Central memory CD8-positive, alpha-beta T cell (primary cell): ENCODE measurements at places on chromosomes 16 and 17.

DNA sequence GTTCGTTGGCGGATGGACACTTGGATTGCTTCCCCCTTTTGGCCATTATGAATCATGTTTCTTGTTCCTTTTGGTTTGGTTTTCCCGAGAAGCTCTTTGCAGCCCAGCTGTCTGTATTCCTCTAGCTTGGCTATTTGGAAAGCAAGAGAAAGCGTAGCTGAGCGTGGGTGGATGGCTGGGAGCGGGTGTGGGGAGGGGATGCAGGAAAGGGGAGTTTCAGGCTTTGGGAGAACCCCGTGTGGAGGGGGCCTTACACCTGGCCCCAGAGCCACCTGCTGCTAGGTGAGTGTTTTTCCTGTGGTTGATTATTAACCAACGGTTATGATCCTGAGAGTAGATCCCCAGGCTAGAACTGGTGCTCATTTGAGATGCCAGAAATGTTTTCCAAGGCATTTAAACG lies 103.7 kb downstream of the RAP1GAP2 start:
- DNase-seq: no peak

GRCh38 chr17:40974366-40974765 lies 7.6 kb upstream of the KRT39 start:
- DNase-seq: no peak

- no peak for DNase-seq
Observed at GRCh38 chr17:45320931-45321461, 4.2 kb upstream of the MAP3K14 start.

- DNase-seq: no peak
Observed at GRCh38 chr16:49545741-49546448, 172.3 kb downstream of the C16orf78 start.

- no peak for DNase-seq
Observed at GRCh38 chr17:48455791-48456190, 25.8 kb upstream of the SKAP1 start.

DNA sequence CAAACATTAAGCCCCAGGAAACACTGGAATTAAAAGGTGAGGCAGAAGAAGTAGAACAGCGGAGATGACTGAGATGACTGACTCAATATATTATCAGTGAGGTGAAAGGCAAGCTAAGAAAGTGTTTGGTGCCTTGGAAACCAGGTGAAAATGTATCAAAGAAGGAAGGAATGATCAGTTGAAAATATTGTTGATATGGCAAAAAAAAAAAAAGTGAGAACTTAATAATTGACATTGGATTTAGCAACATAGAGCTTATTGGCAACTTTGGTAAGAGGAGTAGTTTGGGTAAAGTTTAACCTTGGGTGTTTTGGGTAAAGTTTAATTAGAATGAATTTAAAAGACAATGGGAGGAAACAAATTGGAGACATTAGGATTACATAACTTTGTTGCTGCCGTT lies 127.7 kb upstream of the MYOCD start:
- DNase-seq: no peak

DNA sequence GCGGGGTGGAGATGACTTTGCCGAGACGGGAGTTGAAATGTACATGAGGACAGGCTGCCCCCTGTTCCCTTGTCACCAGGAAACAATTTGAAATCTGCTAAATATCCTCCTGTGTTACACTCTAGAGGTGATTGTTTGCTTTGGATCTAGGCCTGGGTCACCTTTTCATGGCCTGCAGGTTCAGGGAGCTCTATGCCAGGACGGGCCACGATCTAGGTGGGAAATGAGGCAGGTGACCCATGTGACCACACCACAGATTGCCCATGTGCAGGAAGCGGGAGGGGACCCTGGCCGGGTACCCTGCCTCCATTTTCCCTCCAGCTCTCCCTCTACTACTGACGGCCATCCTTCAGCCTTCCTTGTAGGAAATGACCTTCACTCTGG lies 43.4 kb downstream of the MEAK7 start:
- DNase-seq: no peak

- no peak for DNase-seq
Observed at GRCh38 chr17:45441526-45442310, 9.0 kb upstream of the ARHGAP27 start.

GRCh38 chr16:18933501-18933900 lies 7.3 kb upstream of the SMG1 start:
- DNase-seq: no peak

DNA sequence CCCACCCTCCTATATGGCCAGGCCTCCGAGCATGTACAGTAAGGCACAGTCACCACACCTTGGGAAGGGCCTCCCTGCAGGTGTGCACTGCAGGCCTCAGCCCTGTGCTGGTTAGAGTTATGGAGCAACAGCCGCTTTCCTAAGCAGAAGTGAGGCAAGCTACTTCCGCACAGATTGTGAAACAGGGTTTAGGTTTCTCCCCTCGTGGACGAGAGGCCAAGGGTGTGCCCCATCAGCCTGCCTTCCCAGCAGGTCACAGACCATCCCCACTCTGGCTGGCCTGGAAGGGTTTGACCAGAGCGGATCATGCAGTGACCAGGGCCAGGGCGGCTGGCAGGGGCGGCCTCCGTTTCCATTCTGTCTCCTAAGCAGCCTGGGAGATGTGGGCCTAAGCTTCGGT lies 4.7 kb downstream of the MSRB1 start:
- DNase-seq: no peak

- no peak for DNase-seq
Observed at GRCh38 chr16:3518986-3519348, 18.2 kb downstream of the CLUAP1 start.

DNA sequence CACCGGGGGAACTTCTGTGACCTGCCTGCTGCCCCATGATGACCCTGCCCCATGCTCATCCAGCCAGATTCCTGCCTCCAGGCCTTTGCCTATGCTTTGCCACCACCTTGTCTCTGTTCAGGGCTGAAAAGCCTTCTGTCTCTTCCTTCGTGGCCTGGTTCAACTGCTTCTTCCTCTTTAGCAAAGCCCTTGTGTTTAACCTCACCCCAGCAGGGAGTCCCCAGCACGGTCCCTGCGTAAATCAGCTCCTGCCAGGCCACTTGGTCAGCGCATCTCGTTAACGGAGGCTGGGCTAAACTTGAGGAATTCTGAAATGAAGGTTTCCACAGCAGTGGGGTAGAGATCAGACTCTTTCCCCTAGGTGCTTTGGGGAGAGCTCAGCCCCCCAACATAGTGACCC lies 16.1 kb upstream of the KCNJ12 start:
- no peak for DNase-seq

- DNase-seq: no peak
Observed at GRCh38 chr16:67594956-67595355, 32.6 kb downstream of the CTCF start.

- DNase-seq: no peak
Observed at GRCh38 chr17:4908301-4908700, 5.4 kb upstream of the CHRNE start.

DNA sequence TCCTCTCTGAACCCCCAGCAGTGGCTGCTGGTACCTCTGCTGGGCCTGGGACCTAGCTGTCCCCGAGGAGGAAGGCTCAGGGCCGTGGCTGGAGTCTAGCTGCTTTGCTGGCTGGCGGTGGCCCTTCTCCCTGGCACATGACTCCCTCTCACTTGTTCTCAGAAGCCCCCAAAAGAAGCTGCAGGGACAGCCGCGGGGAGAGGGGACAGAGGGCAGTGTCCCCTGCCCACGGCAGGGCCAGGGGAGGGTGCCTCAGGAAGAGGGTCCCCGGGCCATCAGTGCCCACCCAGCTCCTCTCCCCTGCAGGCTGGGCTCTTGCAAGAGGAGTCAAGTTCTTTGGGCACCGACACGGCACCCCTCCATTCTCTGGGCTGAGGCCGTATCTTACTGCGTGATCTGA lies 46.6 kb downstream of the VAC14 start:
- DNase-seq: no peak

- DNase-seq: no peak
Observed at GRCh38 chr16:71425746-71426068, 16.1 kb downstream of the TLE7 start.

- no peak for DNase-seq
Observed at GRCh38 chr17:36184023-36184765, 7.8 kb upstream of the TBC1D3B start.

DNA sequence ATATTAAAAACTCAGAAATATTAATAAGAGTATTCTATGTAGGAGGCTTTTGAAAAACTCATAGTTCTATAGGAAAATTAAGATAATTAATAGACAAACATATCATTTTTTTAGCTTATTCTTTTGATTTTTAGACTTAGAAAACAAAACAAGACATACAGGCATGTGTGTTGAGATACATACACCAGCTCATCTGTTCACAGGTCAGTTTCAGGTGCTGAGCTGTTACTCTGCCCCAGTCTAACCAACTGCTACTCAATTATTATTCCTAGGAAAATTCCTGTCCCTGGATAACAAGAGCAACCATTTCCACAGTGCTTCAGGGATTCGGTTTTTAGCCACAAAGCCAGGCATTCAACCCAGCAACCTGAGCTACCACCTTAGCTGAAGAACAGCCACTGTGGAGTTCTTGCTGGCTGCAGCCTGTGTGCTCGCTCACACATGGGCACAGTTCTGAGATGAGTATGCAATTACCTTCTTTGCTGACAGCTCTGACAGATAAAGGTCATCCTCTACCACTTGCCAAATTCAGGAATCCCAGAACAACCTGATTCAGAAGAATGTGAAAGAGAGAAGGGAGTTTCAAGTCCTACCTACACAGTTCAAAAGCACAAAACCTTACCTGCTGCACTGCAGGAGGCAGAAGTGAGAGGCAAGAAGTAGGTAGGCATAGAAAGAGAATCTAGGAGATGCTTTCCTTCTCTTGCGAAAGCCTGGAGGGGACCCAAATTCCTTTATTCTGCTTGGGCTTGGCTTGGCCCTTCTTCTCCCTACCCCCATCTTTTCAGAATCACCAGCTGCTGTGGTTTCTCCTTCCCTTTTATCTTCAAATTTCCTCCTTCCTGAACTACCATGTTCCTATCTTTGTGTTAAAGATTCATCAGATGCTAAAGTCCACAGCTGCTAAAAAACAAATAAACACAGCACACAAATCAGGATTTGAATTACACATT lies 62.7 kb downstream of the TEX2 start:
- no peak for DNase-seq

DNA sequence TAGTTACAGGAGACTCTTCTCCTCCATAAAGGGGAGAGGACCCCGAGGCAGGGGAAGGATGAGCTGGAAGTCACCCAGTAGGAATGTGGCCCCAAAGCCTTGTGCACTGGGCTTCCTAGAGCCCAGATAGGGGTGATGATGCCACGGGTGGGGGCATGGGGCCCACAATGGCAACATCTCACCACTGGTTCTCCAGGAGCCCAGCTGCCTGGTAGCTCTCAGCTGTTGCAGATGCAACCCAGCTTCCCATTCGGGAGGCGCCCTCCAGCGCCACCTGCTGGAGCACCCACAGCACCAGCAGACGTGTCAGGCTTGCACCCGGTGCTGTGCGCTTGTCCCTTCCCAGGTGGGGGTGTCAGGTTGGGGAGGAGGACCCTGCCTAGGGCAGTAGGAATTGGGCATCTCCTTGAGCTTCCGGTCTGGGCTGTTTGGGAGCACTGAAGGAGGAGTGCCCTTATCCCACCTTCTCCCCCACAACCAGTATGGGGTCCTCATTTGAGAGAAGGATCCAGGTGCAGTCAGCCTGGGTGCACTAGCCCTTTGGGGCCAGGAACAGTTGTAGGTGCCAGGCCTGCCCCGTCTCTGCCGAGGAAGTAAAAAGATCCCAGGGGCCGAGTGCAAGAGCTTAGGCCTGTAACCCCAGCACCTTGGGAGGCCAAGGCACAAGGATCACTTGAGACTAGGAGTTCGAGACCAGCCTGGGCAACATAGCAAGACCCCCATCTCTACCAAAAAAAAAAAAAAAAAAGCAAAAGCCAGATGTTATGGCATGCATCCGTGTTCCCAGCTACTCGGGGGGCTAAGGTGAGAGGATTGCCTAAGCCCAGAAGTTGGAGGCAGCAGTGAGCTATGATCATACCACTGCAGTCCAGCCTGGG lies 14.4 kb downstream of the CDIPT start:
- DNase-seq: peak; percentile 68

DNA sequence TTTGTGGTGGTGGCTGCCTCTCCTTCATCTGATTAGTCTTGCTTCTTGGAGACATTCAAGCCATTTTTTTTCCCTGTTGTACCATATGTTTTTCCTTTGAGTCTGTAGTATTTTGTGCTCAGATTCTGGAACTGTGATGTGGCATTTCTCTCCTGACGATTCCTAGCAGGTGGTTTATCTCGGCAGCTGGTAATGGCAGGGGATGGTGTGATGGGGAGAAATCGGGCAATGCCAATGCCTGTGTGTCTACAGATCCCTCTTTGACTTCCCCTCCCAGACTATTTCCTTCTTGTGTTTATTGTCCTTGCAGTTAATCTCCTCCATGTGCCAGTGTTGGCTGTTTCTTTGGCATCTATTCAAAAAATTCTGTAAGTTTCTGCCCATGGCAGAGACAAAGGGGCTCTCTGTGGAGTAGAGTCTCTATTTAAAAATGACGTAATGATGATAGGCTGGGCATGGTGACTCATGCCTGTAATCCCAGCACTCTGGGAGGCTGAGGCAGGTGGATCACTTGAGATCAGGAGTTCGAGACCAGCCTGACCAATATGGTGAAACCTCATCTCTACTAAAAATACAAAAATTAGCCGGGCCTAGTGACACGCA lies 90.2 kb upstream of the ERCC4 start:
- no peak for DNase-seq

GRCh38 chr16:83803811-83804210 lies 4.0 kb upstream of the HSBP1 start:
- no peak for DNase-seq

- no peak for DNase-seq
Observed at GRCh38 chr17:77328823-77329740, 188.3 kb downstream of the SEC14L1 start.

DNA sequence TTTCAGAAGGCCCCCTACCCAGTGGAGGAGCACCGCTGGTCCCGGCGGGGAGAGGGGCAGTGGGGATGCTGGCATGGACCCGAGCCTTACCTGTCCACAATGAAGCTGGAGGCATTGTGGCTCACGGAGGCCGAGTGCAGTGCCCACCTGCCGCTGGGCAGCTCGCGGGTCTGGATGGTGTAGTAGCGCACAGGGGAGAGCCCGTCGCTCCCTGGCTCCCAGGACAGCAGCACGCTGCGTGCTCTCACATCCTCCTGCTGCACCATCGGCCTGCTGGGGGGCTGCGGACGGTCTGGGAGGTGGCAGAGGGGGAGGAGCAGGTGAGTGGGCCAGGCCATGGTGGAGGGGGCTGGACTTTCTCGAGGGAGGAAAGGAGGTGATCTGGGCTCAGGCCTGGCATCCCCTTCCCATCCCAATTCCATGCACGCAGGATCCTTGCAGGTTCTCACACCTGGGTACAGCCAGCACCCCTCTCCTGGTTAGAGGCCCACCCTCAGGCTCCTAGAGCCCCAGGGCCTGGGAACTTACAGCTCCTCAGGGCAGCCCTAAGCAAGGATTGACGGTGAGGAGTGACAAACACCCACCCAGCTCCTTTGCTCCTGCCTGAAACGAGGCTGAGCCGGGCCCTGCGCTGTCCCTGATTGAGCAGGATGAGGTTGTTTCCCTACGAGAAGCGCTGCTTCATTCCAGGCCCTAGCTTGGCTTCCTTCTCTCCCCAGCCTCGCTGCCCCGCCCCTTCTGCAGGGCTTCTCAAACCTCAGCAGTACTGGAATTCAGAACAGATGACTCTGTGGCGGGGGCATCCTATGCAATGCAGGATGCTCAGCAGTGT lies 76.2 kb upstream of the CDC42EP4 start:
- no peak for DNase-seq

GRCh38 chr17:2751491-2751890 lies 2.0 kb upstream of the CCDC92B start:
- DNase-seq: no peak
